Testis (tissue), 5 donors: ENCODE measurements at places on chromosomes 1 and 21. TPM values are rescaled to one million over a fixed set of nuclear protein-coding genes. Genes with fewer than 3 reads are reported as not detected.

GRCh38 chr21:16406355-16406754 is 676.6 kb downstream of the USP25 start:
- no peak for DNase-seq

Gene S100A7A
- not detected for total RNA-seq

DNA sequence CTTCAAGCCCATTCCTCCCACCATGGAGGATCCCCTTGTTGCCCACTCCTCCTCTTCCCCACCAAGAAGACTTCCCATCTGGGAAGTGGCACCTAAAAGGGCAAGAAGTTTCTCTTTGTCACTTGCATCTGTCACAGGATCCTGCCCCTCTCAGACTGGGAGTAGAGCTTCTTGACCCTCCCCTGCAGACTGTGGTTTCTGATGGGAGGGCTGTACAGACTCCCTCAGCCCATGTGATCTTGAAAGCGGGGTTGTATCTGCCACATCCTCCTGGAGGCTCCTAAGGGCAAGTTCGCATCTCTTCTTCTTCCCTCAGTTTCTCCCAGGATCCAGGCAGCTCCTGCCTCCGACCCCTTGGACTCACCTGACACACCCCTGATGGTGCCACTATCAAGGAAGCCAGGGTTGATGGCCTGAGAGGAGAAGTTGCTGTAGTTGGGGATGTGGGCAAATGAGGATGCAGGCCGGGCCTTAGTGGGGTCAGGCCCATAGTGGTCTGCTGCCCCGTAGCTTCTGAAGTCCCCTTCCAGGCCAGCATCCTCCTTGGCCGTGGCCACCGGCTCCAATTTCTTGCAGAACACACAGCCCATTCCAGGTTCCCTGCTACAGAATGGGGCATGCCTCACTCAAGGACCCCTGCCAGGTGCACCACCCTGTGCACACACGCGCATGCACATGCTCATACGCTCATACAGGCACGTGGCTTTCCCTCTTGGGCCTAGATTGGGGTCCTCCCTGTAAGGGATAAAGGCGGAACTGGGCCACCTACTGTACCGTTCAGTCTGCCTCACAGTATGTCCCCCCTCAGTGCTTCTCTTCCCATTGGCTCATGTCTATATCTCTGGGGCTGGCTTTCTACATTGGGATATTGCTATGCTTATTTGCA is 11.4 kb downstream of the FGR start:
- no peak for DNase-seq

DNA sequence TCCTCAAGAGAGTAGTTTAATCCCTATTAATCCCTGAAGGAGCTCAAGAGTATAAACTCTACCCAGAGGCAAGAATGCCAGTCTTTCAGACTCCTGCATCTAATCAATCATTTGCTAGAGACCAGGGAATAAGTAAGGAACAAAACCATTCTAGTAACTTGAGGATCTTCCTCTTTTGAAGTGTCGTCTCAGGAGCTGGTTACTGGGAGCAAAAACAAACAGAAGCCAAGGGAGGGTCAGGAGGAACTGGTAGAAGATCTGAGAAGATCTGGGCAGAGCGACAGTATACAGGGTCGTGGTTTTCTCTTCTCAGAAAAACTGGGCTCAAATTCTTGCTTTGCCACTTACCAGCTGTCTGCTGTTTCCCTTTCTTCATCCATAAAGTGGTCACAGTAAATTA is 69.3 kb downstream of the RPS6KA1 start:
- no peak for DNase-seq

- DNase-seq: no peak
These were observed 28.1 kb downstream of the CFAP74 start for GRCh38 chr1:1975535-1975934.

Gene GPN2
- 19.8 TPM for total RNA-seq

Gene CFAP74
- total RNA-seq: 25.5 TPM

DNA sequence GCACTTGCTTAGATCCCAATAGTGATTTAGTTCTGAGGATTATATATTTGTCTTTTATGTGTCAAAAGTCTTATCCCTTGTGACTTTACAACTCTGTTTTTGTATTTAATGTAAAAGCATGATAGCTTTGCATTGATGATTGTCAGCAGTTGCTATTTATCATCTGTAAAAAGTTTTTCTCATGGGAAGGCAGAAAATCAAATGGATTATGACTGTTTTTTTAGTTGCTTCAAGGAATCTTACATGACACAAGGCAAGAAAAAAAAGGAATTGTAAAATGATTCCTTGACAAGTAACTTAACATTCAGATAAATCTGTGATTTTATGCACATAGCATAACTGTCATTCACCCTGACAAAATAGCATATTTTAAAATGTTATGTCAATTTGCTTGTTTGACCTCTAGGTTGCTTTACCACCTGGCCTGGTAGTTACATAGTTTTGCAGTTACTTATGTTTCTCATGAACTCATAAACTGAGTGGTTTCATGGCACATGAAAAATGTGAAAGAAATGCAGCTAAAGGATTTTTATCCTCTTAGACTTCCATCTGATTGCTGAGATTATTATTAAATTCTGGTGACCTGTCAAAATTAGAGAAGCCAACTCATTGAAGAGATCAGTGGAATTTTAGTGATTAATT is 622.6 kb downstream of the ADGRL2 start:
- DNase-seq: no peak

GRCh38 chr21:45801989-45802388 is 158.5 kb downstream of the PCBP3 start:
- no peak for DNase-seq

Gene PRAMEF9
- not detected for total RNA-seq

Gene RGS1
- 17.2 TPM for total RNA-seq

DNA sequence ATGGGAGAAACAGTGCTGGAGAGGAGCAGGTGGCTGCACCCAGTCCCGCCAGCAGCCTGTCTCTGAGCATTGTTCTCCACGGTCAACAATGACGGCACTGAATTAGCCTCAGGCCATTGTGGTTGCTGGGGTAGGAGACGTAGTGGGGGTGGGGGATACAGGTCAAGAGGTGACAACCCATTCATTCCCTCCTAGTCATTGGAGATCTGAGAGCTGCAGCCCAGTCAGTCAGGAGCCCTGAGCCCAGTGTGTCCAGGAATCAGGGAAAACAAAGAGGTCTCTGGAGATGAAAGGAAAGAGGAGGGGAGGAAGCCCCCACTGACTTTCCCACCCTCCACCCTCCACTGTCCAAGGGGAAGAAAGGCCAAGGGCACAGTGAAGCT is 15.3 kb downstream of the SMIM12 start:
- DNase-seq: no peak

GRCh38 chr1:232142403-232143314 is 487.3 kb downstream of the SIPA1L2 start:
- no peak for DNase-seq

DNA sequence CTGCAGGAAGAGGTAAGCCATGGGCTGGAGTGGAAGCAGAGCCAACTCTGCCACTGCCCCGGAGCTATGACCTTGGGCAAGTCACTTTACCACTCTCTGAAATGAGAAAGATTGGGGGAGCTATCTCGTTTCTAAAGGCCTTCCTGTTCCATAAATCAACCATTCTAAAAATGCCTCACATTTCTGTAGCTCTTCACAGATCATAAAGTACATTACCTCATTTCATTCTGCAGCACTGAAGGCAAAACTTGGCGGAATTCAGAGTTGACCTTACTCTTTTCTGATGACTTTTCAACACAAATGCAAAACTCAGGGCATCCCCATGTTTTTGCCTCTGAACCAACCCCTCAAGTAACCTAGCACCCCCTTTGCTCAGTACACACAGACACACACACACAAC is 404.0 kb upstream of the NFIA start:
- DNase-seq: no peak

DNA sequence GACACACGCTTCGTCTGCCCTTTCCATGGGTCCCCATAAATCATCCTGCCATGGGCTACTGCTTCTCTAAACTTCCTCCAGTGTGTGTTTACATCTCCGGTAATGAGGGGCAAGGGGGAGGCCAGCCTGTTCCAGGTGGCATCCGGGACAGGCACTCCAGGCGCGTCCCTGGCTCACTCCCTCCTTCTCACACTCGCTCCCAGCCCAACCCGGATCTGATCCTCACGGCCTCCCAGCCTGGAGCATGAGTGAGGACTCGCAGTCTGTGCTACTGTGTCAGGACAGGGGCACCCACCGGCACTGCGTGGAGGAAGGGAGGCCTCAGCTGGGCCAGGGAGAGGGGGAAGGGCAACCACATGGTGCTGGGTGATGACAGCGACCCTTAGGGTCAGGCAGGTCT is 225.4 kb downstream of the TRABD2B start:
- DNase-seq: no peak

DNA sequence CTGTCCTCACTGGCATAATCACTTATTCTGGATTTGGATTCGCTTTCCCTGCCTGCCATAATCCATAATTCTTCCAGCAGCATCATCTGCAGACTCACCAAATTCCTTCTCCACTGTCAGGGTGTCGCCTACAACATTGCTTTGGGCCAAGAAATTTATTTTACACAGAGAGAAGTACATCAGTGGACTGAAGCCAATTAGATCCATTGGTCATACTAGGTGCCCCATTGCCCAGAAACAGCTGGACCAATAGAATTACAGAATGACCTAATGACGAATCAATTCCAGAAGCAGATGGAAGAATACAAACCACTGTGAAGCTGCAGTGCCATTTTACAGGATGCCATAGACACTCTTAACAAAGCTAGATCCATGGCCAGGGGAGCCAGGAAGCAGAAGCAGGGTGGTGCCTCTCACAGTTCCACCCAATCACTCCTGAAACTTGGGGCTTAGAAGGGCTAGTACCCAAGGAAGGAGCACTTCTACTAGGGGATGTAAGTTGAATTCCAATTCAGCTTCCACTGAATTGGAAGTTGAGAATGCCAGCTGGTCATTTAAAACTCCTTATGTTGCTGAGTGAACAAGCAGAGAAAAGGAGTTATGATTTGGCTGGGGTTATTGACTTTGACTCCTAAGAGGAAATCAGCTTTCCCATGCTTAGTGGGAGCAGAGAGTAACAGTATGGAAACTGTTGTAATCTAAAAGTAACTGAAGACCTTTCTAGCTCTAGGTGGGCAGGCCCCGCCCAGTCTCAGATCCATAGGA is 44.0 kb downstream of the EDN2 start:
- DNase-seq: no peak

Gene OLFML2B
- 40.4 TPM for total RNA-seq

DNA sequence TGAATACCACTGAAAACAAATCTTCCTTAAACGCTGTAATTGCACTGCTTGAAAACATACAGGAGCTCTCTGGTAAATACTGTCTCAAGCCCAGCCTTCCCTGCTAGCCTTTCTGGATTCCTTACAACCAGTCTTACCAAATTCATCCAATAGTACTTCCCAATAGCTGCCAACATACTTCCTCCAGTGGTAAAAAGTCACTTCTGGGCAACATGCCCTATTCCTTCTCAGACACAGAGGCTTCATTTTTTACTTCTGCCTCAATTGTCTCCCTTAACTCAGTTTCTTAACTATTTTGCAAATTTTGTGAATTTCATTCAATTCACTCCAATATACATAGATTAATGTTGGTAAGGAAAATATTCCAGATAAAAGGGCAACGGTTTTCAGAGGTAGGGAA is 166.3 kb downstream of the TBX15 start:
- no peak for DNase-seq

GRCh38 chr1:207752456-207752998 is 673 bp downstream of the CD46 start:
- peak; percentile 55 for DNase-seq

GRCh38 chr1:19360843-19361610 is 48.9 kb downstream of the SLC66A1 start:
- no peak for DNase-seq

DNA sequence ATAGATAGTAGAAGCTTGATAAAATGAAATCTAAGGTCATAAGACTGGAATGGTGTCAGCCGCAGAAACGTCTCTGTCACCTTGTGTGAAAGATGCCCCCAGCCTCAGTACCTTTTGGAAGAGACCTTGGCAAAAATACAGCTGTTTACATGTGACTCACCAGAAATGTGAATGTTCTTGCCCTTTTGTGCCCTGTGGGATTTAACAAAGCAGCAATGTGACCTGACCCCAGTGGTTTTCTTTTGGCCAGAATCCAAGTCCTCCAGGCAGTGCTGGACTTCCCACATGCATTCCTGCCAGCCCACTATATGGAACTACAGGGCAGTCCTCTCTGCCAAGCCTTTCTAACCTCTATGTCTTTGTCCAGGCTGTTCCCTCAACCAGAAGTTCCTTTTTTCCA is 27.2 kb upstream of the LRRC8C start:
- no peak for DNase-seq

GRCh38 chr1:150256554-150257341 is 826 bp upstream of the CA14 start:
- DNase-seq: no peak

DNA sequence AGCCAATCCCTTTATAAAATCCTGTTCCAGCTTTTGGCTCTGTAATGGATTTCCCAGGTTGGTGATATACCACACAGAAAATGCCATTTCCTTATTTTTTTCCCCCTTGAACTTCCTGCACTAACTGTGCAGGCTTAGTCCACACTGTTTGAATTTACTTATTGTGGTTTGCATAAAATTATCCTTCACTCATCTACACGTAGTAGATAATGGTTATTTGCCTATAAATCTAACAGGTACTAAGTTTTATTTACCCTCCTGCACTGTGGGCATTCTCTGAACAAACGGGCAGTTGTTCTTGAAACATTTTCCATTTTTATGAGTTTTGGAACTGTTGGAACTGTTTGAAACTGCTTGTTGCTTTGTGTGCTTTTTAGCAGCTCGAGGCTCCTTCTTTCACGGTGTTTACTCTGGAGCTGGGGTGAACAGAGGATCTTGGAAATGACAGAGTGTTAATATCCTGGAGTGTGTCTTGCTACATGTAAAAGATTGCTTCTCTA is 23.0 kb upstream of the KIFAP3 start:
- DNase-seq: no peak

DNA sequence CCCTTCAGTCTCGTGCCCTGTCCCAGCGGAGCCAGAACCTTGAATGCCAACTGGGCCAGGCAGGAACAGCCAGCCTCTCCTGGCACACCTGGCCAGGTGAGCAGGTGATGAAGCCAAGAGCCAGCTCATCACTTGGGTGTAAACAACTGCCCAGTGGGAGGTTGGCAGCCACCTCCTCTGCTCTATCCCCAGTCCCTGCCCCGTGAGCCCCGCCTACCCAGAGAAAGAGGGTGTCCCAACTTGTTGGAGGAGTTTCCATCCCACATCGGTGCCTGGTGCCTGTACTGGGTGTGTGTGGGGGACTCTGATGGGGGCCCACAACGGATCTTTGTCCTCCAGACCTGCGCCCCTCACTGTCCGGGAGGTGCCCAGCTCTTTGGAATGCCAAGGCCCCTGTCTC is 17.8 kb upstream of the FAM131C start:
- no peak for DNase-seq
